ENCODE measurements at places on chromosomes 2 and 18.

DNA sequence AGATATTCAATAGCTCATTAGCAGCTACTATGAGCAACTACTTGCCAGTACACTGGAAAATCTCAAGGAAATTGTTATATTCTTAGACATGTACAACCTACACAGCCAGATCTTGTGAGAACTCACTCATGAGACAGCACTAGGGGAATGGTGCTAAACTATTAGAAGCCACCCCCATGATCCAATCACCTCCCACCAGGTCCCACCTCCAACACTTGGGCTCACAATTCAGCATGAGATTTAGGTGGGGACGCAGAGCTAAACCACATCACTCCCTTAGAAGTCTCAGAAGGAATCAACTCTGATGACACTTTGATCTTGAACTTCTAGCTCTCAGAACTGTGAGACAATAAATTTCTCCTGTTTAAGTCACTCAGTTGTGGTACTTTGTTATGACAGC lies 418.3 kb upstream of the SPHKAP start:
- no peak for DNase-seq

- no peak for DNase-seq
Measured at GRCh38 chr18:44742718-44743311, 62.1 kb downstream of the SETBP1 start.

- no peak for DNase-seq
Measured at GRCh38 chr2:9820020-9820973, 23.0 kb upstream of the TAF1B start.

DNA sequence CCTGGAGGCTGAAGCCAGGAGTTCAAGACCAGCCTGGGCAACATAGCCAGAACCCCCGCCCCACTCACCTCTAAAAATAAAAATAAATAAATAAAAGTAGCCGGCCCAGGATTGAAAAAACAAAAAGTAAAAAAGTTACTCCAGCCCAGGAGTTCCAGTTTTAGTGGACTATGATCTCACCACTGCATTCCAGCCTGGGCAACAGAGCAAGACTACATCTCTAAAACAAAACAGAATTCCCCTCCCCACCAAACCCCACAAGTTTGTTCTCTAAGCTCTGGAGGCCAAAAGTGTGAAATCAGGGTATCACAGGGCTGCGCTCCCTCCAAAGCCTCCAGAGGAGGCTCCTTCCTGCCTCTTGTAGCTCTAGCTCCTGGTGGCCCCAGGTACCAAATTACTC lies 1.7 kb downstream of the D2HGDH start:
- DNase-seq, result no peak

GRCh38 chr2:136019306-136019705 lies 33.9 kb upstream of the DARS1 start:
- no peak for DNase-seq

GRCh38 chr2:204234879-204235278 lies 298.3 kb downstream of the ICOS start:
- no peak for DNase-seq

DNA sequence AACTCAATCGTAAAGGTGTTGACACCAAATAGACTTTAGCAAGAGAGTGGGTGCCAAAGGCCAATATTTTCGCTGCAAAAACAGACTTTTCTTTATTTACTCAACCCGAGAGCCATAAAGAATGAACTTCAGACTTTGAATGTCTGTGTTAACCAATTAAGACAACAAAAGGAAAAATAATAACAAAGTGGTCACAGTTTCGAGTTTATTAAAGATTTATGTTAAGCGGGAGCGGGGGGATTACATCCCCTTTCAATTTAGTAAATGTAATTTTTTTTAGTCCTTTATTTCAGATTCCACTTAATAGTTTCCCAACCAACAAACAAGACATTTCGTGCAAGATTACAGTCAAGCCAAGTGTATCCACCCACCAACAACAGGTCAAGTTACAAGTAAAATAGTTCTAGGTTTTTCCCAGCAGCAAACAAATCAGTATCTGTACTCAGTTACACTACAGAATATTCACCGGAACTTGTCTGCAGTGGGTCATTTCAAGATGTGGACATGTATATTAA lies 9.0 kb downstream of the CDH2 start:
- no peak for DNase-seq

DNA sequence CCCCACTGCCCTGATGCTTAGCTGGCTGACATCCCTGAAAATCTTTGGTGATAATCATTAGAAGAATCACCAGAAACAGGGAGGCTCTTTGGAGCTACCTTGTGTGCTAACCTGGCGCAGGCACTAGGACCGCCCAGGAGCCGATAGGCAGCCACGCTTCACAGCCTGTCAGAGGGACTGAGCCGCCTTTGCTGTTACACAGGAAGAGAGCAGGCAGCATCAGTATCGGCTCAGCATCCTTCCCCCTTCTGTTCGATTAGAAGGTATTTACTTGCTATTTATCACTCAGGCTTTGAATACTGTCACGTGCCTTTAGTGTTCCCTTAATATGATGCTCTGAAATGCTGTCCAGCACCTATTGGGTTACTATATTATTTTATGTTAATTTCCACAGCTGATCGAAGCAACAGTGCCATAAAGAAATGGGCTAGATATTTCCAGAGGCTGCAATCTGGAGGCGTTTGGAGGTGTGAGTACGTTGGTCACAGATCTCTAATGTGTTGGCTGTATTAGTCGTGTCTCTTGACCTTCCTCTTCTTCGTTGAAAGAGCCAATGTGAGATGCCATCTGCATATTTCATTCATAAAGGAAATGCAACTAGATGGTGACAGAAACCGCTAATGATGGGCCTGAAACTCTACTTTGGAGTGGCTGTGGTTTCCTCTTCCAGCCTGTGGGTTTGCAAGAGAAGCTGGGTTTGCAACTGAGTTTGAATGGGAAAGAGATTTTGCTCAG lies 110.4 kb upstream of the RAB27B start:
- no peak for DNase-seq

- no peak for DNase-seq
Measured at GRCh38 chr2:237411683-237412423, 2.1 kb downstream of the COL6A3 start.

GRCh38 chr2:28624436-28624792 lies 127.2 kb upstream of the PPP1CB start:
- DNase-seq, result no peak

DNA sequence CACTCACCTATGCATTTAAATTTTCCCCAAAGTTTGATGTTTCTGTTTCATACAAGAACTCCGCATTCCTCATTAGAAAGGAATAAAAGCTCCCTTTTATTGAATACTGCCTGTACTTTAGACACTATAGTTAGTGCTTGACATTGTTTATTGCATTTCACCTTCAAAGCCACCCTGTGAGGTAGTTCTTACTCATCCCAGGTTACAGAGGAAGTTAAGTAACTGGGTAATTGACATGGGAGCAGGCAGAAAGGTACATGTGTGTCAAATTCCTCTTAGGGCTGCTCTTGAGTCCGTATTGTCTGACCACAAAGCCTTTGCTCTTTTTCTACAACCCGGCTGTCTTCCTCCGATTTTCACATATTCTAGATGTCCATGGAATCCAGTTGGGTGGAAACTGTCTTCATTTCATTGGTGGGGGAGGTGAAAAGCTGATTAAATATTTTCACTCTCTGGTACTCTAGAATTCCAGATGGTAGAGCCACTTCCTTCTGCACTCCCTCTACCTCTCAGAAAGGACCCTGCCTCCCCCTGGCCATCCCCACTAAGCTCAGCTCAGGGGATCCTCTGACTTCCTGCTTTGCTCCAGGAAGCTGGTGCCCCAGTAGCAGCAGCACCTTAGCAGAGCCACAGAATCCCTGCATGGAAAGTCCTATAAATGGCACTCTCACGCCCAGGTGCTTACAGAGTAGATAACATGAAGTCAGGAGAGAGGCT lies 319.2 kb downstream of the LRATD1 start:
- no peak for DNase-seq

DNA sequence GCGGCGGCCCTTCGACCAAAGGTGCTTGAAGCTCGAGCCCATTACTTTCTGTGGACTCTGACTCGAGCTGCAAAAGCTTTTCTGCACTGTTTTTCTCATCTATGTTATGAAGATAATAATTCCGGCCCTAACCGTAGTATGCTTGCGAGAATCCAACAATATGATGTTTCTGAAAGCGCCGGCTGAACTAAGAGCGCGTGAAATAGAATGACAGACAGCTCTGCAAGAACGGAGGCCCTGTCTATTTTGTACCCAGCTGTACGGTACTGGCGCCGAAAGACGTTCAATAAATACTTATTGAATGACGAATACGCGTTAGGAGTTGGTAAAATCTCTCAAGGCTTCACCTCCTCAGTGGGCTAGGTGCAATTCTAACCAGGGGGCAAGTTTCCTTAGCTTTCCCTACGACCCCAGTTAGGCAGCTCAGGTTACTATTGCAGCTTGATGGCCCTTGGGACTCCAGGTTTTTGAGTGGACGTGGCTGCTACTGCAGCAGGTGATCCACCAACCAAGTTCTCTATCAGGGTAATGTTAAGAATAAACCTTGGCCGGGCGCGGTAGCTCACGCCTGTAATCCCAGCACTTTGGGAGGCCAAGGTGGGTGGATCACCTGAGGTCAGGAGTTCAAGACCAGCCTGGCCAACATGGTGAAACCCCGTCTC lies 570 bp downstream of the SCRN3 start:
- no peak for DNase-seq

GRCh38 chr2:73386342-73386868 lies 769 bp downstream of the ALMS1 start:
- DNase-seq, result peak; percentile 47

DNA sequence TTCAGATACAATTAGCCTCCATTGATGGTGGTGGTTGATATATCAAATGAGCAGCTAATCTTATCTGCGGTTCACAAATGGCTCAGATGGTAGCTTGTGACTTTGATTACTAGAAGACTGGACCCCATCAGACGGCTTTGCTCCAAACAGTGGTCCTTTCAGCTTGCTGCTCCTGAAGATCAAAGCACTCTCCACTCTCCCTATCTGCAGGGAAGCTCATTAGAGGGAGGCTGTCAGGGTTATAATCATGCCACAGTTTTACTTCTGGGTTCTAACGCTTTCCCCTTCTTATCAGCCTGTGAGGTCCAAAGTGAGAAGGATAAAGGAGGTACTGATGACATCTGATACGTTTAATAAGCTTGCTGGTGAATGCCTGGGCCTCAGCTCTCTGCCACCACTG lies 247.1 kb upstream of the NT5C1B start:
- no peak for DNase-seq

DNA sequence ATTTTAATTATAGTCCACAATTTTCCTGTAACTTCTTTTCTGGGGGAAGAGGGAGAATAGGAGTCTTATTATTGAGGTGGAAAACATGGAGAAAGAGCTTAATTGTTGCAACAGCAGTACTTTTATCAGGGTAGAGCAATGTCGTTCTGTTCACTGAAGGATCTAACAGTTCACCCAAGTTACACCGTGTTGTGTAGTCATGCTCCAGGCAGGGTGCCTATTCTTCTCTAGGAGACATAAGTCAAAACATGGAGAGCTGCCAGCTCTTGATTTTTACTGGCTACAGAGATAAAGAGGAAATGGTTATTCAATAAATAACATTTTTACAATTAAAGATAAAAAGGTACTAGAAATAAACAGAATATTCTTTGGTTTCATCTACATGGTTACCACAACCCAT lies 594.3 kb upstream of the NETO1 start:
- DNase-seq, result no peak

DNA sequence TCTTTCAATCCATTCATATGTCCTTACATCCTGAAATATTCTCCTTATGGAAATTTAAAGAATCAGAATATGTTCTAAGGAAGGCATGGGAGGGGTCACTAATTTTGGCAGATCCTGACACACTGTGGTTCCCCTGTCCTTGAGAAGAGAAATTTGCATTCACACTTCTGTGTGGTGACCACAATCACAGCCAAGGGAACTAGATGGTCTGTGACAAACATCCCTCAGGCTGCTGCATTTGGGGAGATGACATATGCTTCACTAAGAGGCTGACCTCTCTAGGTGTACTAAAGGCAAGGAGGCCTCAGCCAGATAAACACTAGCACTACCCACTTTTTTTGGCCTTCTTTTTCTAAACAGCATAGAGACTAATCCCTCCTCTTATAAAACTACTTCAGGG lies 129.6 kb downstream of the MREG start:
- no peak for DNase-seq

- DNase-seq, result no peak
Measured at GRCh38 chr2:191533693-191534180, 144.2 kb upstream of the NABP1 start.

DNA sequence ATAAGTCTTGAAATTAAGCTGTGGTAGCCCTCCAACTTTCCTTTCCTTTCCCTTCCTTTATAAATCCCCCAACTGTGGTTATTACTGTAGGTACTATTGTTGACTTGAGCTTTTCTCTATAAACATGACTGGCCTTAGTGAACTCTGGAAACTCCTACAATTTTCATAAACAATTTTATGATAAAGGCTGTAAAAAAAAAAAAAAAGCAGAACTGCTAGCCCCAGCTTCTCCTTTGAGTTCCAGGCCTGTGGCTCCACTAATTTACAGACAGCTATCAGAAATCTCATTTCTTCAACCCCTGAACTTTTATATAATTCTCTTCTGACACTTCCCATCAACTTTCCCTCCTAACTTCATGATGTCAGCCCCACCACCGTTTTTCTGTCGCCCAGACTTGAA lies 174.3 kb downstream of the IKZF2 start:
- no peak for DNase-seq

DNA sequence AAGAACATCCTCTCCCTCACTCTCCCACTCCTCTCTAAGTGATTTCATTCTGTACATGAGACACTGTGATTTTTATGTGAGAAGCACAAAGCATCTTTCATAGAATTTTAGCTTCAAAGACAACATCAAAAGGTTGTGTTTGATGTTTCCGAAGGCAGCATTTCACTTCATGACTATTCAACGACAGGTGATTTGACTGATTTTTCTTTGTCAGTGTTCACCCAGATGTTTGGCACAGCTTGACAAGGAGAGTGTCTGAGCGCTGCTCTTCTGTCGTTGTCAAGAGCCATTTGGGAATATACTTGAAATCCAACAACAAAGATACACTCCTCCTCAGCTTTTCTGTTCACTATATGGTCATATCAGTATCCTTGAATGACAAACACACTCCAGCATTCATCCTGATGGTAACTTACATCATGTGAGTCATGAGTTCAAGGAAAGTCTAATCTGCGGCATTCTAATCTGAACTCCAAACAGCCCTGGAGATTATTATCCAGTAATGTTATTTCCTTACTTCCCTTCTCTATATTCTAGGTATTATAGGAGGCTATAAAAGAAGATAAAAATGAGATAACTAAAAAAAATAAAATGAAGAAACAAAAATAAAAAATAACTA lies 45.9 kb upstream of the ST6GAL2 start:
- no peak for DNase-seq

GRCh38 chr2:226127682-226128081 lies 671.9 kb downstream of the IRS1 start:
- DNase-seq, result no peak
